ENCODE measurements at places on chromosomes 5 and 9. TPM values are rescaled to one million over a fixed set of nuclear protein-coding genes. Genes with fewer than 3 reads are reported as not detected.

PSAT1 gene
- 7.5 TPM for total RNA-seq

CCDC69 gene
- 4.2 TPM for total RNA-seq

- no peak overlapping the region for H3K27ac ChIP-seq
- no peaks in the 10 kb centered on the region for H3K27me3 ChIP-seq
- no peaks in the 10 kb centered on the region for H3K36me3 ChIP-seq
- no peak overlapping the region for H3K4me3 ChIP-seq
Measured at GRCh38 chr5:112492291-112492690, 73.2 kb upstream of the EPB41L4A start.

- H3K27ac ChIP-seq = no peak overlapping the region
- no peak overlapping the region for H3K4me3 ChIP-seq
- H3K36me3 ChIP-seq = no peaks in the 10 kb centered on the region
- no peak for DNase-seq
Measured at GRCh38 chr5:4576161-4576748, 563.9 kb upstream of the ADAMTS16 start.

DNA sequence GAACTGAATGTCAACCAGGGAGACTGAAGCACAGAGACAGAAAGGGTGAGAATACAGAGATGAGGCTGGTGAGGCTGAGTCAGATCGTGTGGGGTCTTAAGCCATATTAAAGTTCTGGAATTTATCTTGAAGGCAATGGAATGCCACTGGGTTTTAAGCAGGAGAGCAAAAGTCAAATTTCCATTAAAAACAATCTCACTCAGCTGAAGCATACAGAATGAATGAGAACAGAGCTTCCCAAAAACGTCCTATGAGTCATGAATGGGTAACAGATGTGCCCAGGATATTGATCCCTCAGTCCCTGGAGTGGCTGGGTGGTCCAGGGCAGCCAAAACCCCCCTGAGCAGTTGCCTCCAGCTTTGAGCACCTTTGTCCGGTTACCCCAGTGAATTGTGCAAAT lies 44.9 kb downstream of the PFDN1 start:
- no peaks in the 10 kb centered on the region for H3K36me3 ChIP-seq
- DNase-seq = no peak
- H3K27ac ChIP-seq = no peak overlapping the region
- H3K27me3 ChIP-seq = no peaks in the 10 kb centered on the region

GRCh38 chr9:75950998-75951397 lies 60.5 kb downstream of the PCSK5 start:
- H3K4me3 ChIP-seq = no peak overlapping the region
- DNase-seq = peak; percentile 61
- peak overlapping the region; percentile 61 for H3K27ac ChIP-seq
- H3K36me3 ChIP-seq = no peaks in the 10 kb centered on the region

DNA sequence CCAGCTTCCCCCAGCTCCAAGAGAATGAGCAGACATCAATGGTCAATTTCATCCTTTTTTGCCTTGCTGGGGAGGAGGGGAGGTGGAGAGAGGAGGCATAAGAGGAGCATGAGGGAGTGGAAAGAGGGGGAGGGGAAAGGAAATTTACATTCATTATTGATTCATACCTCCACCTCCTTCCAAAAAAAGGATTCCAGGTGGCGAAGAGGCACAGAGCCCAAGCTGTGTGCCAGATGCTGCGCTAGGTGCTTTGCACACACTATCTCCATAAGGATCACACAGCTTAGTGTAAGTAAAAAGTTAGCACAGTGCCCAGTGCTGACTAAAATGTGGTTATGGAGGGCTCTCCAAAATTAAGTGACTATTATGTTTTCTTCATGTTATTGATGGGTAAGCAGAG lies 11.0 kb downstream of the ASTN2 start:
- no peaks in the 10 kb centered on the region for H3K4me1 ChIP-seq
- no peaks in the 10 kb centered on the region for H3K27me3 ChIP-seq
- H3K36me3 ChIP-seq = no peaks in the 10 kb centered on the region

DNA sequence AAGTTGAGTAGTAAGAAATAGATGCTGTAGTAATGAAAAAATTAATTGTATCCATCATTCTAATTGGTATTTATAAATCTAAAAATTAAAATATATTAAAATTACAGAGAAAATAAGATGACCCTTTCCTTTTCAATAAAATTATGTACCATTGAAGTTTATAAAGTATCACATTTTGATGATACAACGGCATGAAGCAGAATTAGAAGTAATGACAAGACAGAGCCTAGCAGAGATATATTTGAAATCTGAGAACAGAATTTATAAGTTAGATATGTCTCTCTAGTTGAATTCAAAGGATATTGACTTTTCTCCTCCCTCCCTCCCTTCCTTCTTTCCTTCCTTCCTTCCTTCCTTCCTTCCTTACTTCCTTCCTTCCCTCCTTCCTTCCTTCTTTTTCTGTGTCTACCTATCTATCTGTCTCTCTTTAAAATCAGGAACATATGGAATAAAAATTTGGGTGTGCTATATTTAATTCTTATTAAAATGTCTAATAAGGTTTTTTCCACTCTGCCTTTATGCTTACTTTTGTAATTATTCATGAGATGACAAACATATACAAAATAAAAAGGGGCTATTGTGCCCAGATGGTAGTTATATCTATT lies 258.5 kb upstream of the CD180 start:
- no peaks in the 10 kb centered on the region for H3K27me3 ChIP-seq
- H3K4me1 ChIP-seq = no peaks in the 10 kb centered on the region
- no peaks in the 10 kb centered on the region for H3K36me3 ChIP-seq
